Stimulated activated CD8-positive, alpha-beta memory T cell treated with anti-CD3 and anti-CD28 coated beads, Interleukin-12 subunit alpha, Interleukin-12 subunit beta, amount 100 ng/mL, for 1 hour (primary cell): ENCODE measurements at places on chromosomes 16 and 17.
A peak's percentile ranks its signal among the peaks of the same experiment; 100 is the strongest.

- no peak for DNase-seq
Measured at GRCh38 chr16:86740906-86741799, 162.8 kb downstream of the FOXL1 start.

DNA sequence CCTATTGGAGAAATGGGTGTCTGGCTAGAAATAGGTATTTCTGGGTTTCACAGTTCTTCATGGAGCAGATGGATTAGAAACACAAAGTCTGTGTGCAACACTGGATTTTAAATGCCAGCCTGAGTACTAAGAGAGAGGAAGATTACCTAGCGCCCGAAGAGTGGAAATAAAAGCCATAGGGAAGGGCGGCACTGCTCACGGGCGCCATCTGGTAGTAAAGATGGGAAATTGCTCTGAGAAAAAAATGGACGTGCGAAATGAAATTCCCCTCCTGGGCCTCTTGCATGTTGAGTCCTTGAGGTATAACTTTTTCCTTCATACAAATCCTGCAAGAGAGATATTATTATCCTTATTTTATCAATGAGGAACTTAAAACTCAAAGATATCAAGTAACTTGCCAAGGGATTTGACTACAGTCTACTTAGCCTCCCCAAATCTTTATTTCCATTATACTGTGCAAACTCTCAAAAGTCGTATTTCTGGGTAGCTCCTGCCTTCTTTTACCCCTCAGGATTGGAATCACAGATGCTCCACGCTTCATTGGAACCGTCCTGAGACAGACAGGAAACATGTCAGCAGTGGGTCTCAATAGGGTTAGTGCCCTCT lies 72.8 kb downstream of the MMD start:
- peak; percentile 4 for DNase-seq

DNA sequence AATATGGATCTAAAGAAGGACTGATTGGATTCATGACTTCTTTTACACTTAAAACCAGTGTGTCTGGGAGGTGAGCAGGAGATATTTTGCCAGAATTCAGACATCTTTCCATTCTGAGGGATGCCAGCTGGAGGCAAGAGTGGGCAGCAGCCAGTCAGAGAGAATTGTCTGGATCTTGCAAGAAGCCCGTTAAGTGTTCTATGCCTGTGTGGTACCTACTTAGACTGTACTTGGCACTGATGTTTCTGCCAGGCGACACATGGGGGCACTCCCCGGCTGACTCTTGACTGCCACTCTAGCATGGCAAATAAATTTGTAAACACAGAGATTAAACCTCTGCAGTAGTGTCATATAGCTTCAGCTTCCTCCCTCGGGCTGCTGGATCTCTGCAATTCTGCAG lies 247.7 kb downstream of the UTP18 start:
- no peak for DNase-seq

DNA sequence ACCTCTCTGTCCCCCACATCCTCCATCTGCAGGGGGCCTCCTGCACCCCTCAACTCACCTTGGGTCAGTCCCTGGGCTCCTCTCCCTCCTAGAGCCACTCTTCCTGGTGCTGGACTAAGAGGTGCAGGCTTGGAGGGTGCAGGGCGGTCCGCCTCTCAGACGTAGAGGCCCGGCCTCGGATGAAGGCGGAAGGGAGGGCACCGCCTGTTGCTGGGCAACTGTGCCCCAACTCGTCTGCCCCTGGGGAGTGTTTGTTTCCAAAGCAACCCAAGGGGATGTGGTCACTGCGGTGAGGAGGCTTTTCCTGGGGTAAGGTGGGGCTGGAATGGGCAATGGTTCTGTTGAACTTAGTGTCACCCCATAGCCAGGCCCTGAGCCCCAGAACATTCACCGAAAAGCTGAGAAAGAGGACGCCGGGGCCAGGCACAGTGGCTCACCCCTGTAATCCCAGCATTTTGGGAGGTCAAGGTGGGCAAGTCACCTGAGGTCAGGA lies at the start of gene C16orf54:
C16orf54 (minus strand) TSS at position 138 of the 493 bp plus-strand sequence. CDS start 1,039 bp downstream, outside the sequence.
- DNase-seq, result peak; percentile 89

- DNase-seq, result no peak
Measured at GRCh38 chr17:8877984-8878383, 10.5 kb upstream of the PIK3R6 start.

GRCh38 chr17:42681976-42682721 lies at the start of gene CNTNAP1:
Gene CNTNAP1 (plus strand): TSS chr17:42682531. CDS start chr17:42682830, 299 bp downstream.
- DNase-seq, result no peak

GRCh38 chr17:41486809-41487530 lies 2.7 kb downstream of the KRT36 start:
- no peak for DNase-seq

DNA sequence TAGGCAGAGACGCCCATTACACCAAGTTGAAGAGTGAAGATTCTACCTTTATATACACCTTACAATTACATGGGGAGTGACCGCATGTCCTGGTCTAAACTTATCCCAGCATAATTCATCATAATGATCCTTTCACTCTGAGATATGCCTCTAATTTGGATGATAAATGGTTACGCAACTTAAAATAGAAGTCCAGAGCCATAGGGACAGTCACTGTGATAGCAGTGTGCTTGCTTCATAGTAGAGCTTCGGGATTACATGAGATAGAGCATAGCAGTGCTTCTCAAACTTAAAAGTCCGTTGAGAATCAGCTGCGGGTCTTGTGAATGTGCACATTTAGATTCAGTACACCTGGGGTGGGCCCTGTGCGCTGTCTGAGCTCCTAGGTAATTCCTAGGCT lies 16.9 kb downstream of the USP10 start:
- DNase-seq, result no peak

DNA sequence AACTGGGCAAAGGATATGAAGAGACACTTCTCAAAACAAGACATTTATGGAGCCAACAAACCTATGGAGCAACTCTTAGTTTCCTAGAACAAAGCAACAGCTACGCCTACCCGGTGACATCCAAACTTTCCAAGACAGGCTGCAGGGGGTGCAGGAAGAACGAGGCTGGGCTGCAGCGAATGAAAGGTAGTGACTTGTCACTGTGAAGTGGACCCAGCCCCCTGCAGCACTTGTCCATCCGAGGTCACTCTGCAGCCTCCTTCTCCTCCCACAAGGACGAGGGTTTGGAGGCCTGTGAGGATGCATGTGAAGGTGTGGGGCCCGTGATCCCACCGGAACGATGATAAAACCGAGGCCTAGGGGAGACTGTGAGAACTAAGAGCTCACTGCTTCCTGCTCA lies 192.6 kb upstream of the RPL38 start:
- no peak for DNase-seq

- no peak for DNase-seq
Measured at GRCh38 chr17:31690151-31690551, 168.9 kb downstream of the COPRS start.

DNA sequence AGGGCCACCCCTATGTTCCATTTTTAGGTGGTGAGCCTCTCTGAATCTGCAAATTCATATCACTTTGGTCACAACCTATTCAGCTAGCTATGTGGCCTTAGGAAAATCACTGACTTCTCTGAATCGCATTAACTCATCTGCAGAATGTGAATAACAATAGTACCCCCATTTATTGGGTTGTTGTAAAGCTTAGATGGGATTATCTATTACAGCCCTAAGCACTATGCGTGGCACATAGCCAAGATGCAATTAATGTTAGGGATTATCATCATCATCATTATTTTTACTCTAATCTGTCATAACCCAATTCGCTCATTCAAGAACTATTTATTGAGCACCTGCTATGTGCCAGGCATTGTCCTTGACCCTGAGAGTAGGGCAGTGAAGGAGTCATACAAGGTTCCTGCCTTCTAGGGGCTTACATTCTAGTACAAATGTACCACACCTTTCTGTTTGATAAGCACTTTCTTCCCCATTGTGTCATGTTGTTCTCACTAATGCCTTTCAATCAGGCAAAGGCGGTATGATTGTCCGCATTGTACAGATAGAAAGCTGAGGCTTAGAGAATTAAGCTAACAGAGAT lies 38.5 kb downstream of the CHD9 start:
- DNase-seq, result no peak

DNA sequence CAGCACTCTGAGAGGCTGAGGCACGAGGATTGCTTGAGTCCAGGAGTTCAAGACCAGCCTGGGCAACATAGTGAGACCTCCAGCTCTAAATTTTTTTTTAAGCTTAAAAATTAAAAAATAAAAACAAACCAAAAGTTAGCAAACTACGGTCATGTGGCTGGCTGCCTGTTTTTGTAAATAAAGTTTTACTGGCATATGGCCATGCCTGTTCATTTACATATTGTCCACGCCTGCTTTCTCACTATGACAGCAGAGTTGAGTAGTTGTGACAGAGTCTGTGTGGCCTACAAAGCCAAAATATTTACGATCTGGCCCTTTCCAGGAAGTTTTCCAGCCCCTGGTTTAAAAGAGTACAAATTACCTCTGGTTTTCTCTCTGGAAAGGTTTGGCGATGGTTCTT lies 3.3 kb downstream of the SLX4 start:
- DNase-seq, result no peak

DNA sequence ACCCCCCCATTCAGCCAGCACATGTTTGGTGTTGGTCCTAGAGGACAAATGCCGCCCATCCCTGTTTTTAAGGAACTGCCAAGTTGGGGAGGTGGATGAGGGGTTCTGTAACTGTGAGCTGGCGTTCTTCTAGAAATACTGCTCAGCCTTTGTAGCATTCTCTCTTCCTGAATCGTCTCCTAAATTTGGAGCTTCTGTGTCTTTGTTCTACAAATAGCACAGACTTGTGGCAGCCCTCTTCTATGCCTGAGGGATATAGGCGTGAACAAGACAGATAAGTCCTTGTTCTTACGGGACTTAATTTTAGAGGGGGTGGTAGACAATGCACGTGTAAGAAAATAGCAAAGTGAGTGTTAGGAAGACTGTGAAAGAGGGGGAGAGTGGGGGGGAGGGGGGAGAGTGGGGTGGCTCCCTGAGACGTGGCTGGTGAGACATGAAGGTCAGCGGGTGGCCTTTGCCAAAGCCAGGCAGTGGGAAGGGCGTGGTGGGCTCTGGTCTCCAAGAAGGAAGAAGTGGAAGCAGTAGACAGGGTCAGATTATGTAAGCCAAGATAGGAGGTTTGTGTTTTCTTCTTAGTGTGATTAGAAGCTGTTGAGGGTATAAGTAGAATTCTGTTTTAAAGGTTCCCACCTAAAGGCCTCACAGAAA lies 9.9 kb downstream of the MFSD11 start:
- DNase-seq, result no peak

- no peak for DNase-seq
Measured at GRCh38 chr17:1239210-1239609, 31.0 kb upstream of the BHLHA9 start.

DNA sequence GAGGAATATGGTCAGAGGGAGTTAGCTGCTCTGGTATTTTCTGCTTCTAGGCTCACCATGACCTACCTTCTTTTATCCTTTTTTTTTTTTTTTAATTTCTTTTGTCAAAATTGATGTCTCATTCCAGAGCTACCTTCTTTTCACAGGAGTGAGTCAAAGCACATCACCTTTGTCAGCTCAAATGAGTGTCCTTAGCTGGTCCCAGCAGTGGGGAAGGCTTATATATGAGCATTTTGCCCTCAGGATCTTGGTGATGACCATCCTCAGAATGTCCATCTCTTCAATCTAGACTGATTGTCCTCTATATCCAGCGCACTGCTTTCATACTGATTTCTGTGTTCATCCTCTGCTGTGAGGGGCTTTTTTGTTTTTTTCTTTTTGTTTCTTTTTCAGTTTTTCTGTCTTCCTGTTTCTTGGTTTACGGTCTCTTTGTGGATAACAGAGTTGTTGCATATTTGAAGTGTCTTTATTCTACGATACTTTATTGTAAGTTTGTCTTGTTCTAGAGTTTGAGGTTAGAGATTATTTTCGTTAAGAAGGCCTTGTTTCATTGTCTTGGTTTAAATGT lies 24.9 kb downstream of the CBFB start:
- no peak for DNase-seq

GRCh38 chr17:49038544-49038943 lies 41.4 kb downstream of the IGF2BP1 start:
- no peak for DNase-seq

GRCh38 chr17:75272848-75273184 lies 1.8 kb upstream of the MIF4GD start:
- DNase-seq, result no peak

DNA sequence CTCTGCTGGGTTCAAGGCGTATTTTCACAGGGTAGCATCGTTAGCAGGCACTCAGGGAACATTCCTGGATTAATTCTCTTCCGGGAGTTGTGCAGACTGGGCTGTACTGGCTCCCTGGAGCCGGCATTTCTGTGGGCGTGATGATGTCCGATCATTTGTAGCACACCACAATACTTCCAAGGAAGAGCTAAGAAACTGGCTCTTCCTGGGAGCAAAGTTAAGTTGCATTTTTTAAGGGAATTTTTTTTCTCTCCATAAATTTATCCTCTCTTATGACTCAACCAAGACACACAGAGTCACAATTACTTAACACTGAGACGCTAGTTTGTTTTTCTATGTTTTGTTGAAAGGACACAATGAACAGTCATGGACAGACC lies 211.6 kb upstream of the FOXF1 start:
- DNase-seq, result no peak

GRCh38 chr16:19595043-19595767 lies 39.7 kb downstream of the VPS35L start:
- no peak for DNase-seq

DNA sequence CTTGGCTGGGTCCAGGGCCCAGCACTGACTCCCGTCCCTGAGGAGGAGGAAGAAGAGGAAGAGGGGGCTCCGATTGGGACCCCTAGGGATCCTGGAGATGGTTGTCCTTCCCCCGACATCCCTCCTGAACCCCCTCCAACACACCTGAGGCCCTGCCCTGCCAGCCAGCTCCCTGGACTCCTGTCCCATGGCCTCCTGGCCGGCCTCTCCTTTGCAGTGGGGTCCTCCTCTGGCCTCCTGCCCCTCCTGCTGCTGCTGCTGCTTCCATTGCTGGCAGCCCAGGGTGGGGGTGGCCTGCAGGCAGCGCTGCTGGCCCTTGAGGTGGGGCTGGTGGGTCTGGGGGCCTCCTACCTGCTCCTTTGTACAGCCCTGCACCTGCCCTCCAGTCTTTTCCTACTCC lies 8.5 kb downstream of the HIRIP3 start:
- DNase-seq, result no peak

- no peak for DNase-seq
Measured at GRCh38 chr16:31436221-31437045, 6.2 kb downstream of the ZNF843 start.

DNA sequence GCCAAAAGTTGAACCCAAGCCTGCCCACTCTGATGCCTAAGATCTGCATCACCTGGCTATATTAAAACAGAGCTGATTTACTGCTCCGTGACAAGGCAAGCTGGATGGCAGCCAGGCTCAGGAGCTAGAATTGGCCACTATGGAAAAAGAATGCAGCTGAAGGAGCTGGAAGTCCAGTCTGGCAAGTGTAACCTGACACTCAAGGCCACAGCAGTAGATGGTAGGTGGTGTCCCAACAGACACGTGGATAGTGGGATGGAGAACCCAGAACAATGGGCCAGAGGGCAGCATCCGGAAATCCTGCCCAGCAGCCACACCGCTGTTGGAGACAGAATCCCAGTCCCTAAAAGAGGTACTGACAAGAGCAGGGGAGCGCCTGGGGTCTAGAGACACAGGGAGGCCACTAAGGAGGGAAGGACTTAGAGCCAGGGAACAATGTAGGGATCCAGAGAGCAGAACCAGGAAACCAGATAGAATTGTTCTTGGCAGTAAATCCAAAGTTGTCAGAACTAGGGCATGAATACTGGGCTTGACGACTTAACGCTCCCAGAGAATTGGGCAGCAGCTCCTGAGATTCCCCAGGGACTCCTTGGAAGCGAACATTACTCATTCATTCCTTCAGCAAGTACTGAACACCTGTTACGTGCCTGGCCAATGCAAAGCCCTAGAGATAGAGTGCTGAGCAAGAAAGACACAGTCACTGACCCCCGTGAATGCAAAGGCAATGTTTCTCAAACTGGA lies 85.7 kb downstream of the CDYL2 start:
- DNase-seq, result no peak

GRCh38 chr17:68048996-68049395 lies 13.5 kb downstream of the KPNA2 start:
- DNase-seq, result no peak

- no peak for DNase-seq
Measured at GRCh38 chr17:75917141-75917916, 12.6 kb upstream of the MRPL38 start.
